ENCODE measurements at places on chromosomes 12 and 14.
A peak's percentile ranks its signal among the peaks of the same experiment; 100 is the strongest.

- peak; percentile 66 for DNase-seq
Observed at GRCh38 chr14:104393898-104394381, 185.6 kb upstream of the C14orf180 start.

DNA sequence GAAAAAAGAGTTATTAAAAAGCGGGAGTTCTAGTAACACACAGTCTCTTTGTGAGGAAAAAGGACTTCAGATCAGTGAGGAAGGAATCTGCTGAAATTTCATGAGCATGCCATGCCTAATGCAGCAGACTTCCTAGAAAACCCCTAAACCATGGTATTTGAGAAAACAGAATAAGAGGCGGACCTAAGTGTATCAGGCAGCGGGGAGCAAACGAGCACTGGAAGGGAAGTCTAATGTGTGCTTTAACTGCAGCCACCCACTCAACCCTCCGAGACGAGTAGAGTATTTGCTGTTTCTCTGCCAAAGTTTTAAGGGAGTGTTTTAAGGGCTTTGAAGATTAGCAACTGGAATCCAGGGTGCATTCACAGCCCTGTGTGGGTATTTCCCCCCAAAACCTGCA lies 36.5 kb downstream of the ACADS start:
- DNase-seq = no peak

GRCh38 chr12:93297032-93297431 lies 80.7 kb upstream of the NUDT4 start:
- no peak for DNase-seq

- DNase-seq = no peak
Observed at GRCh38 chr14:90703841-90704737, 112.1 kb downstream of the TTC7B start.

- DNase-seq = no peak
Observed at GRCh38 chr12:84079626-84080025, 833.0 kb downstream of the SLC6A15 start.

- DNase-seq = no peak
Observed at GRCh38 chr14:33348510-33348909, 409.8 kb downstream of the NPAS3 start.

DNA sequence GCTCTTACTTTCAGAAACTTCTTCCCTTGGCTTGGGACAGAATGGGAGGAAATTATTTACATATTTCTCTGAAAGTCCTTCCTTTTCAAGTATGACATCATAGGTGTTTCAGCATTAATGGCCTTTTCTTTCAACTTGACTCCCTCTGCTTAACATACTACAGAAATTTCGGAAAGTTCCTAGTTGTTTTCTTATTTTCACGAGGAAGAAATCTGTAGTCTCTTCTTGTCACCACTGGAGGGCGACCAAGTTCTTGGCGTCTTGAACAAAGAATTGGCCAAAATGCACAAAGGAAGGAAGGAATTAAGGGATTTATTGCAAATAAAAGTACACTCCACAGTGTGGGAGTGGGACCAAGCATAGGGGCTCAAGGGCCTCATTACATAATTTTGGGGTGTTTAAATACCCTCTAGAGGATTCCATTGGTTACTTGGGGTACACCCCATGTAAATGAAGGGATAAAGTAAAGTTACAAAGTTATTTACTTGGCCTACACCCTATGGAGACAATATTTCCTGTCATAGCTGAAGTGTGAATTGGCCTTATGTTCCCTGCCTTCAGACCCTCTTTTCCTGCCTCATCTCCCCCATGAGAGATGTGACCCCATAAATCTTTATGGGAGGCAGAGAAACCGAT lies 70.4 kb downstream of the RPL10L start:
- no peak for DNase-seq

GRCh38 chr12:52044292-52044983 lies 6.8 kb upstream of the NR4A1 start:
- DNase-seq = no peak

DNA sequence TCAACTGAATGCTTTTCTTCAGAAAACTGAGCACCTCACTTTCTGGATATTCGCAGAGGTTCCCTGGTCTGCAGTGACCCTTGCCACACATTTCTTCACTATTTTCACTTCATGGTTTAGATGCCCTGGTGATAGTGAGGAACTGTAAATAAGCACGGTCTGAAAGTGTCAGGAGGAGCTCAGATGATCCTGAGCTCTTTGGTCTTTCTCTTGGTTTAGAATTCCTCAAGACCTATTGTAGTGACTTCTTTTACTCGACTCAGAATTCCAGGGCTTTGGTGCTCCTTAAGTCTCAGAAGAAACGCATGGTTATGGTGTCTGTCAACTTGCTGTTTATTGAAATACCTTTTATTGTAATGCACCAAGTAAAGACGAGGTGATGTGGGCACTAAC lies 84.0 kb downstream of the SAMD4A start:
- no peak for DNase-seq

- no peak for DNase-seq
Observed at GRCh38 chr14:42214981-42215491, 608.4 kb downstream of the LRFN5 start.

- DNase-seq = no peak
Observed at GRCh38 chr12:131057722-131058515, 104.2 kb downstream of the ADGRD1 start.

- DNase-seq = no peak
Observed at GRCh38 chr12:3398196-3398789, 92.7 kb upstream of the PRMT8 start.

- DNase-seq = no peak
Observed at GRCh38 chr14:33709283-33709682, 241.6 kb downstream of the EGLN3 start.

DNA sequence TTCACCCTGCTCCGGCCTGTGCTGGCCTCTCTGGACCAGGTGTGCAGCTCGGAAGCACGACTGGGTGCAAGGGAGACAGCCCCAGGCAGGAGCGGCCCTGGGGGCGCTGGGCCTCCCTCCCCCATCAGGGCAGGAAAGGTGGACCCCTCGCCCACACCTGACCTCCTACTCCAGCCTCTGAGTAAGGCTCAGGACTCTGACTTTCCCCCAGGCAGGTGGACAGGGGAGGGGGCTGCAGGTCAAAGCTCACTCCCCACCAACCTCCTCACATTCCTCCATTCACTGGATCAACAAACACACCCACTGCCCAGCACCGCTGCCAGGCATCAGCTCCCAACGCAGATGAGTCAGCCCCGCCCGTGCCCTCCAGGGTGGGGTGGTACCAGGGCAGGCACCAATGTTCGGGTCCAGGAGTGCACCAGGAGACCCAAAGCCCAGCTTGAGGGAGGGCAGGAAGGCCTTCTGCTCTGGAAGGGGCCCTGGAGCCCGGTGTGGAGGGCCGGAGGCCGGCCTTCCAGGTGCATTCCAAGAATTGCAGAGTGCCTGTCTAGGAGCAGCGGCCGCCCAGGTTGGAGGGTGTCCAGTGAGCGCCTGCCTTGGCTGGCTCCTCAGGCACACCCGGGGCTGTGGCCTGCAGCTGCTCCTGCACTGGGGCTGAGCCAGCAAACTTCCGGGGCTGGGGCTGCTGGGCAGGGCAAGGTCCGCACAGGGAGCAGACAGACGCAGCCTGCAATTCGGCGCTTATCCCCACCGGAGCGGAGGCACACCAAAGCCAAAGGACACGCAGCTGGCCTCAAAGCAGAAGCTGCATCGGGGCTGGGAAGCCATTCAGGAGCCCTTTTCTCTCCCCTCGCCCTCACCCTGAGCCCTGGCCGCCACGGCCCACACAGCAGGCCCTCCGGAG lies 1.6 kb upstream of the INF2 start:
- no peak for DNase-seq

- no peak for DNase-seq
Observed at GRCh38 chr12:123839826-123840225, 77.7 kb downstream of the DNAH10 start.

All from activated naive CD4-positive, alpha-beta T cell (primary cell).